Activated CD8-positive, alpha-beta memory T cell treated with anti-CD3 and anti-CD28 coated beads for 48 hours (primary cell): ENCODE measurements at places on chromosomes 6 and 20.

GRCh38 chr6:99746261-99746895 is 139.7 kb downstream of the PRDM13 start:
- no peak for DNase-seq

- DNase-seq, result no peak
These were observed 158.1 kb upstream of the ARG1 start for GRCh38 chr6:131414956-131415355.

DNA sequence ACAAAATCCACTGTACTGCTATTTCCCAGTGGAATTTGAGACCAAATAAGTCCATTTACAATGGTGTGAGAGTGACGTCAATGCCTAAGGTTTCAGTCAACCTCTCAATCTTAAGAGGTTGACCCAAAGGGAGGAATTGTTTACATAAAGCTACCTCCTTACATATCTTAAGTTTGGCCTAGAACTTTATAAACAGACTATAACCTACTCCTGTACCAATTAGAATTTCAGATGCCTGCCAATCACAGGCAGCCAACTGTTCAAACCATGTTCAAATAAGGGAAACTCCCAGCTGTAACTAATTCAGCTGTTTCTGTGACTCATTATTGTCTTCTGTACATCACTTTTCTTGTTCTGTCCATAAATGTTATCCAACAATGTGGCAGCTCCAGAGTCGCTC is 14.5 kb downstream of the LGSN start:
- DNase-seq, result no peak

DNA sequence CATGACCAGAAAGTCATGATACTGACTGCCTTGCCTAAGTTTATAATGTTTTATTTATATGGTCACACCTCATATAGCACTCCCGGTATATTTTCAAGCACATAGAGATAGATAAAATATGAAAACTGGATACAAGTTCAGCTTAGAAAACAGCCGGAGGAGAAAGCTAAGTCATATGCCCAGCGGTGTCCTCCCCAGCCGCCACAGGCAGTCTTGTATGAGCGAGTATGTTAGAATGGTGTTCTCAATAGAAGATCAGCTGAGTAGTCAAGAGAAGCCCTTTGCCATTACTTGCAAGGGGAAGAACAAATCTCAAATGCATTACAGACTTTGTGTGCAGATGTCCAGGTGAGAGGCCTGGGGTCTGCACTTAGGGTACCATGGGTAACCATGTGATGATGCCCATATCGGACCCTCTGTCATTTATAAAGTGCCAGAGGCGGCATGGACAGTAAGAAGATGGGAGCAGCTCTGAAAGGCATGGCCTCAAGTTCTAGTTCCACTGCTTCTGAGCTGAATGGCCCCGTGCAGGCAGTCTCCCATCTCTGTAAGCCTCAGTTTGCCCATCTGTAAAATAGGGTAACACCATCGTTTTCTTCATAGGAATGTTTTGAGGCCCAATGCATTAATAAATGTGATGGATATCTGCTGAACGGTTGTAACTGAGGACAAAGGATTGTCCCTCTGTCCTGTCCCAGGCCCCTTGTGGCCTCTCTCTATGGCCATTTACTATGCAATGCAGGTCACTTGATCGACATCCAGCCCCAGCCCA is 195.7 kb upstream of the SNX9 start:
- DNase-seq, result no peak

DNA sequence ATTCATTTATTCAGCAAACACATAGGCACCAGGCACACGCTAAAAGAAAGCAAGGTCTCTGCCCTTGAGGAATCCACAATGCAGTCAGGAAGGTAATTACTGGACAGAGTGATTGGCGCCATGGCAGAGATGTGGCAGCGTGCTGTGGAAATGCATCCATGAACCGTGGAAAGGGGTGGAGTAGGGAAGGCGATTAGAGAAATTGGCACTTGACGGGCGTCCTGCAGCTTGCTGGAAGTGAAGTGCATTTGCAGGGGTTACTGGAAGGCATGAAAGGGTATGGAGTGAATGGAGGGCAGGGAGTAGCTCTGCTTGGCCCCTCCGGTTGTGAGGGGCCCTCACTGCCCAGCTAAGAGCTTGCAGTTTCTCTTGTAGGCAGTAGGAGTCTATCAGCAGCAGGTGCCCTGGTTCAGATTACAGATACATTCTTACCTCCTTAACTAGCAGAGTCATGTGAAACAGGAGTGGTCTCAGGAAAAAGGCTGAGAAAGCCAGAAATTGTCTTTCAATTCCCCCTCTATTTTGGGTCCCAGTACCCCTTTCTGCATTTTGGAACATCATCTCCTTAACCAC is 122.5 kb upstream of the TIAM2 start:
- DNase-seq, result no peak

DNA sequence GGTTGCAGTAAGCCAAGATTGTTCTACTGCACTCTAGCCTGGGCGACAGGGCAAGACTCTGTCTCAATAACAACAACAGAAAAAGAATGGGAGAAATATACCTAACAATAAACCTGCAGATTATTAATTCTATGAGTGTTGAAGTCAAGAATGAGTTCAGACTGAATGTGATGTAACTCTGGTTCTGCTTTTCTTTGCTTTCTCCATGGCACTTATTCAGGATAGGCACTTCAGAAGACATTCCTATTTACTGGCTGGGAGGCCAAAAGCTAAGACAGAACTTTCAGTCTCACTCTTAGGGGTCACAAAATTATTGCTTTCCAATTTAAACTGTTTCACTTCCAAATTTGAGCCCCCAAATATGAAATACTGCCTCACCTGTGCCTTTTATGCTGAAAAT is 15.7 kb upstream of the PRIM2 start:
- DNase-seq, result no peak

DNA sequence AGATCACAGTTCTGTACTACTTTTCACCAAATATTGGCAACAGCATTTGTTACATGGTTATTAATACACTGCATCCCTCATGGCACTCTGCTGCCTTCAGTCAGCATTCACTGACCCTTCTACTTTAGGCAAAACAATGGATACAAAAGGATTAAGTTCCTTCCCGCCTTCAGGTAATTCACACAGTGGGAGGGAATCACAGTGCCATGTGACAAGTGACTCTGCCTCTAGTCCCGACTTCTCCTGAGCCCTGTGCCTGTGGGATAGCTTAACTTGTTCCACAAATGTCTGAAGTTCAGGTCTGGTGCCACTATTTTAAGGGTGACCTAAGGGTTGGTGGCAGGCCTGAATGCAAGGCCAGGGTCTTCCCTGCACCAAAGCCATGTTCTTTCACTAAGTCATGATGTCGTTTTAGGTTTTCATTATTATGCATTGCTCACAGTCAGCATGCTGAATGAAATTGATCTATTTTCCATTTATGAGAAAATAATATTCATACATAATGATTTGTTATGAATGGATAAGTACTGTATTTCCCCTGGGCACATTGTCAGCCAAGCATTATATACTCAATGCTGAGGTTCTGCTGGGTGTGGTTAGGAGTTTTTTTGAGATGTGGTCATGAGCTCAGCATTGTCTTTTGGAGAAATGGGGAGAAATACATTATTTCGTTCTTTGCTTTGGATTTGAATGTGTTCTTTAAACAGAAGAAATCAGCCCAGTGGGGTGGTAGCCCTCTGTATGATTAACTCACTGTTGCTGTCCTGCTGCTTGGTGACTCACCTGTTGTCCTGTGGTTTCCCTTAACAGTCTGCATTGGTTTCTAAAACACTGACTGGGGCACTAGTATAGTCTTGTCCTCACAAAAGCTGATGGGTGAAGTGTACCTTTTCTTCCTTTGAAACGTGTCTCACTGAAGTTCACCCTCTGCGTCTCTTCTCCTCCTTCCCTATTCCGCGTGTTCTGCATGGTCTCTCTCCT is 66.4 kb downstream of the AFDN start:
- DNase-seq, result no peak

- DNase-seq, result no peak
These were observed 71.2 kb downstream of the HIVEP1 start for GRCh38 chr6:12083302-12083701.

GRCh38 chr6:1076531-1077459 is 235.1 kb upstream of the FOXQ1 start:
- DNase-seq, result no peak

DNA sequence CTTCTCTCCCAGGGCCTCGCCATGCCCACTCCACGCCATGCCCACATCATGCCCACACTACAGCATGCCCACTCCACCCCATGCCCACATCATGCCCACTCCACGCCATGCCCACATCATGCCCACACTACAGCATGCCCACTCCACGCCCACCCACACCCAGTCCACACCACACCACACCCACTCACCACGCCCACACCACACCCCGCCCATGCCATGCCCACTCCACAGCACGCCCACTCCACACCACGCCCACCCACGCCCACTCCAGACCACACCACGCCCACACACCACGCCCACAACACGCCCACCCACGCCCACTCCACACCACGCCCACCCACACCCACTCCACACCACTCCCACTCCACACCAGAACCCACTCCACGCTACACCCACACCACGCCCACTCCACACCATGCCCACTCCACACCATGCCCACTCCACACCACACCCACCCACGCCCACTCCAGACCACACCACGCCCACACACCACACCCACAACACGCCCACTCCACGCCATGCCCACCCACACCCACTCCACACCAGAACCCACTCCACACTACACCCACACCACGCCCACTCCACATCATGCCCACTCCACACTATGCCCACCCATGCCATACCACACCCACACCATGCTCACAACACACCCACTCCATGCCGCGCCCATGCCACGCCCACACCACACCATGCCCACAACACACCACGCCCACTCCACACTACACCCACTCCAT is 88.6 kb downstream of the ERMARD start:
- no peak for DNase-seq

DNA sequence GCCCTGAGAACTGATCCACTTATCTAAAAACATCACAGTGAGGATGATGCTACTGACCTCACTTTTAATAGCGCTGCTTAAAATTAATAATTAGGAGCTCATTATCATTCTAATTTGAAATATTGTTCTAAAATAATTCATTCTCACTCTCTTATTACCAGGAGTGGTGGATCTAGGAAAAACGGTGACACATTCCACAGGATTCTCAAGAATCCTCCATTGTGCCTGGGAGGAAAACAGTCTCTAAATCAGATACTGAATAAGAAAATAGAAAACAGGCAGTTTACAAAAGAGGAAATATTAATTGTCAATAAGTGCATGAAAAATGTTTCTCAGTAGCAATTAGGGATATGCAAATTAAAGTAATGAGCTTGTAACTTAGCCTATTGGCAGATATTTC is 187.4 kb downstream of the TENT5A start:
- no peak for DNase-seq

DNA sequence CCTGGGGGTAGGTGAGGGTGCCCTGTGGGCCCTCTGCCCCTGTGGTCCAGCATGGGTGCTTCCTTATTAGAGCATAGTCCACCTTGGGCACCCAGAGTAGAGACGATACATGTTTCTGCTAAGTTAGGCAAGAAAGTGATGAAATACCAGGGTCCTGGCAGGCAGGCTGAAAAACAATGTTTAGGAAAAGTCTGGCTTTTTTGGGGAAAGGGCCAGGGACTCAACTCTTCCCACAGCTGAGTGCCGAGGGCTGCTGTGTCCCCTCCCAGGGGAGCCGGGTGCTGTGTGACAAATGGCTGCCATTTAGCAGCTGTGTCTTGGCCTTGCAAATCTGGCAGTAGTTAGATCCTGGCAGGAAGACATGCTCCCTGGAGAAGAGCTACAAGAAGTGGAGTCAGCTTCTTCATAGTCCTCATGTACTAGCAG is 61.5 kb downstream of the RREB1 start:
- DNase-seq, result no peak

DNA sequence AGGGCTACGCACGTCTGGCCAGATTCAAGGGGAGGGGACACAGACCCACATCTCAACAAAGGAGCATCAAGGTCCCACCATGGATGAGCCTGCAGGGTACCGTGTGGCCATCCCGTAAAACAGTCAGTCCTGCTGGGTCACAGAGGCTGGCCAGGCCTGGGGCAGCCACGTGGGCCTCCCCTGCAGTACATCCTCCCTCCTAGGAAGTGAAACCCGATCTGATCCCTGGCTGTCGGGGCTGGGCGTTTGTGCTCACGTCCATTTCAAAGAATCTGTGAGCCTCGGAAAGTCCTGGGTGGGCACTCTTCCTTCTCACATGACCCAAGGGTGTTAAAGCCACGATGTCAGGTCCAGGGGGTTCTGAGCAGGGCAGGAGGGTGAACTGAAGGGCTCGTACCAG is 14.3 kb downstream of the SULF2 start:
- DNase-seq, result no peak

GRCh38 chr6:34746104-34746846 is 11.0 kb upstream of the SNRPC start:
- no peak for DNase-seq

GRCh38 chr6:41406728-41407489 is 71.5 kb downstream of the NCR2 start:
- no peak for DNase-seq

DNA sequence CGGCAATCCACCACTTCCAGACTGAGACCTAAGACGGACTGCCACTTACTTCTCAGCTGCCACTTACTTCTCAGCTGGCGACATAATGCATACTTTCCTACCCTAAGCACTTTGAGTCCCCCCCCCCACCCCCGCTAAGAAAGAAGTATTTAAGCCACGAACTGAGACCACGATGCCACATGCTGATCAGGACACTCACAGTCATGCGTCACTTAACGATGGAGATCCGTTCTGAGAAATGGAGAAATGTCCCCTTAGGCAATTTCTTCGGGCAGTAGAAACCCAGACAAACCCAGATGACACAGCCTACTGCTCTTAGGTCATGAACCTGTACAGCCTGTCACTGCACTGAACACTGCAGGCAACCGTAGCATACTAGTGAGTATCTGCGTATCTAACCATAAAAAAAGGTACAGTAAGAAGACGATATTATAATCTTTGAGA is 690 bp downstream of the IFNGR1 start:
- DNase-seq, result peak; percentile 18

DNA sequence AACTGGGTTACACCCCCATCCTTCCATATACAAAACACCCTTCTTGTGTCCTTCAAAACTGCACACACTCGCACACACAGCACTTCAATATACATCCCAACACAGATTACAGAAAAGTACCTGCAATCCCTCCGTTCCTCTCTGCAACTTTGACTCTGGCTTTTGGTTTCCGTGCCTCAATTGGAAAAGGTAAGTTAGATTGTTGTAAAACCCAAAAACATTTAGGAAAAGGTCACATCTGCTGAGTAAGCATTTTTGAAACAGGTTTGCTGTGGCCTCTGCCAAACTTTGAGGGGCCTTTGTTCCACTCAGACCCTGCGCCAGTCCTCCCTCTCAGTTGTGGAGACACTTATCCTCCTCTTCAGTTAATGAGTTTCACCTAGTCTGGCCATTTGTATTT is 4.2 kb downstream of the NKX2-4 start:
- no peak for DNase-seq

DNA sequence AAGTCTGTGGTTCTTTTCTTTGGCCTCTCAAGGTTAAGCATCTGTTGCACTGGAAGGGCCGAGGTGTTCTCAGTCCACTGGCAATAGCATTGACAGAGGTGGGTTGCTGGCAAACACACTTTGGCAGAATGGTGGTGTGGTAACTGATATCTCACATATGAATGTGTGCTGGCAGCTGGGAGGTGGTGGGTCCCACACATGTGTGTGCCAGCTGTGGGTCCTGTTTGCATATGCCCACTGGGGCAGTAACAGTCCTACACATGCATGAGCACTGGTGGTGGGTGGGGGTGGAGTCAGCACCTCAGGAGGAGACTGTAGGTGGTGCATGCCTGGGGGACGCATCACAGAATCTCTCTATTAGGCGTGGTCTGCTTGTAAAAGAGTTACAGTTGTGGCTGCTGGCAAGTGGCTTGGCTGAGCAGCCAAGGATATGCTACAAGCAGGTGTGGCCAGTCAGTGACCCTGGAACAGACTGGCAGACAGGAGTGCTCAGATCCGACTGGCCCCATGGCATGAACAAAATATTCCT is 934.3 kb downstream of the GRIK2 start:
- no peak for DNase-seq
